ENCODE measurements at places on chromosomes 16 and 17.

DNA sequence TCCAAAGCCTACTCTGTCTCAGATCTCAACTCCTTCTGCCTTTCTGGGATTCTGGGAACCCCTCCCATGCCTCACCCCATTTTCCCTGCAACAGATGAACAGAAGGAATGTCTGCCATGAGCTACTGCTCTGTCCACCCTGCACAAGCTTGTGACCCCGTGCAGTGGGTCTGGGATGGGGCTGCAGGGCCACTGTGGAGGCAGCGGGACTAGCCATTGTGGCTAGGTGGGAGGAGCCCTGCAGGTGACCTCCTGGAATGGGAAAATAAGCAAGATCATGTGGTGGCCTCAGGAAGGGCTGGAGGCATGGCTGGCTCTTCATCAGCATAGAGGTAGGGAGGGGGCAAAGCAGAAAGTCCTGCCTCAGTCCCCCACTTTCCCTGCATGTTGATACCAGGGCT, 13.7 kb downstream of the PDP2 start:
- DNase-seq = no peak

GRCh38 chr16:988471-989353, 7.1 kb downstream of the SOX8 start:
- no peak for DNase-seq

- peak; percentile 61 for DNase-seq
These were observed 8.4 kb downstream of the CHST6 start for GRCh38 chr16:75486676-75487313.

GRCh38 chr16:84466692-84467091, 37.8 kb downstream of the MEAK7 start:
- no peak for DNase-seq

GRCh38 chr16:82108774-82109173, 61.2 kb downstream of the MPHOSPH6 start:
- no peak for DNase-seq

GRCh38 chr16:10219742-10220141, 37.5 kb upstream of the GRIN2A start:
- no peak for DNase-seq

DNA sequence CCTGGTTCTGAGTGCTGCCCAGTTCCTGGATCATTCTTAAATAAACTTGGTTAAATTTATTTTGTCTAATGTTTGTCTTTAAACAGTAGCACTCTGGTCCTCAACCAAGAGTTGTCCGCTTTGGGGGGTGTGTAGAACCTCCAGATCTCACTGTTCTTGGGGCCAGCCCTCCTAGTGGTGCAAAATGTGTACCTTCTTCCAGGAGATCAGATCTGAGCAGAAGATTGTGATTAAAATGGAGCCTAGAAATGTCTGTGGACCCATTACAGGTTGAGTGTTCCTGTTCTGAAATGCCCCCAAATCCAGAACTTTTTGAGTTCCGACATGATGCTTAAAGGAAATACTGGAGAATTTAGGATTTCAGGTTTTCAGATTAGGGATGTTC, 46.0 kb upstream of the CLEC18A start:
- DNase-seq = no peak

GRCh38 chr17:72515291-72516065, 394.7 kb downstream of the SOX9 start:
- no peak for DNase-seq

DNA sequence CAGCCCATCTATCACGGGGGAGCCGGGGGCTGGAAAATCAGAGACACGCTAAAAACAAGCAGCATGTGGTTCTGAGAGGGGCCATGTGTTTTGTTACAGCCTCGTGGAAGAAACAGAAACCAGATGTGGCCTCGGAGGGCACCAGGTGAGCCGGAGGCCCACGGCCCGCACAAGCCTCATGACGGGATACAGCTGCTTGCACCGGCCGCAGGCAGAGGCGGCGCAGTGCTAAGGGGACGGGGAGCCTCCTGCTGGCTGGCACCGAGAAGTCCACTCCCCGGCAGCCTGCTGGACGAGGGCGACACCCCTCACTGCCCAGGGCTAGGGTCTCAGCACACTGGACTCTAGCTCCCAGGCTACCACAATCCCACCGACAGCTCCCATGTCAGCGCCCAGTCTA, 19.2 kb downstream of the NDUFAF8 start:
- DNase-seq = no peak

GRCh38 chr16:72878301-72879269, 169.3 kb downstream of the ZFHX3 start:
- DNase-seq = no peak

GRCh38 chr17:66493283-66494019, 191.0 kb downstream of the PRKCA start:
- DNase-seq = no peak

DNA sequence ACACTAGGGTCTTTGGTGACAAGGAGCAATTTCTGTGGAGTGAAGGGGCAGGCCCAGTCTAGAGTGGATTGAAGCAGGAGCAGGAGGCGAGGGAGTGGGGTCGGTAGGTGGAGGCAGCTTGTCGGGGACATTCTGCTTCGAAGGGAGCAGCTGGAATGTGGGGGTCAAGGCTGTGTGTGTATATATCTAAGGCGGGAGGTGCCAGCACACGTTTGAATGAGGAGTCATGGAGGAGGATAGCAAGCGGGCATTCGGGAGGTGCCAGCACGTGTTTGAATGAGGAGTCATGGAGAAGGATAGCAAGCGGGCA, 17.7 kb downstream of the NT5M start:
- no peak for DNase-seq

DNA sequence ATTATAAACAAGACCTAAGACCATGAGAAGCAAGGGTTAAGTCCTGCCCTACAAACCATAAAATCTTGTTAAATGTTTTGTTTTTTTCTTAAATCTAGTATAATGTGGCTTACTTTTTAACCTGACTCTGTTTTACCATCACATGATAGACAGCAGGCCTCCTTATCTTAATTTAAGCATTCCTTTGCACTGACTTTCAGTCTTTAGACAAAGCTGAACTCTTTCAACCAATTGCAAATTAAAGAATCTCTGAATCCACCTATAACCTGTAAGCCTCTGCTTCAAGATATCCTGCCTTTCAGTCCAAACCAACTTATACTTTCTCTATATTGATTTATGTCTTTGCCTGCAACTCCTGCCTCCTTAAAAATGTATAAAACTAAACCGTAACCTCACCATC, 478.5 kb downstream of the GRIN2A start:
- DNase-seq = no peak

Measured in GM13976 (cell line).